Activated T-helper 17 cell treated with anti-CD3 and anti-CD28 coated beads, Interleukin-2, amount 50 U/mL, for 72 hours (primary cell): ENCODE measurements at places on chromosomes 4 and X. TPM values are rescaled to one million over a fixed set of nuclear protein-coding genes. Genes with fewer than 3 reads are reported as not detected.
A peak's percentile ranks its signal among the peaks of the same experiment; 100 is the strongest.

- no peak for ATAC-seq
Observed at GRCh38 chr4:185591679-185592141, 56.4 kb upstream of the PDLIM3 start.

Gene ADGRG2
- total RNA-seq: not detected

Gene EDA
- total RNA-seq: 2.2 TPM

Gene ADGRG4
- not detected for total RNA-seq

Gene MGARP
- total RNA-seq: not detected

DNA sequence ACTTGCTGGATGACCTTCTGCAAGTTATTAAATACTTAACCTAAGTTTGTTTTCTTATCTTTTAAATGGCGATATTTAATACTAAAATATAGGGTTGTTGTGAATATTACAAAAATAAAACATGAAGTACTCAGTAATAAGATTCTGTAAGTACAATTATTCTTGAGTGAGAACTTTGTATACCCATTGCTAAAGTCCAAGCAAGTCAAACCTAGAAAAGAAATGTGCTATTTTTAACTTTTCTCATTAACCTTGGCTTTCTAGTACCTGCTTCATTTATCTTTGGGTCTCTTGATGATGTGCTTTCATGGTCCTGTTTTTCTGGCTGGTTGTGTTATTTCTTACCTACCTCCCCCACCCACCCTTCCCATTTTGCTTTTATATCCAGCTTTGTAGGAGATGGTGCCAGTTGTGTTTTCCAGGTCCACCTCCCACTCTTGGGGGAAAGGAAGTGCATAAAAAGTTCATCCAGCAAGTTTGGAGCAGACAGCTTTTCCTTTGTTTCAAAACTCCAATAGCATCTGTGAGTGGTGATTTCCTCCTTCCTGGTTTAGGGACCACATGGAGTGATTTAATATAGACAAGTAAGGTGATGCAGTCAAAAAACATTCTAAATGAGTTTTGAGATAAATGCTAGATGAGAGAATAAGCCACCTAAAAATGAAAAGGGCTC, 7.5 kb upstream of the CXCL8 start:
- ATAC-seq: no peak

GRCh38 chr4:1566838-1567518, 117.1 kb downstream of the FAM53A start:
- no peak for ATAC-seq

- ATAC-seq: no peak
Observed at GRCh38 chrX:5474282-5474681, 754.4 kb downstream of the NLGN4X start.

DNA sequence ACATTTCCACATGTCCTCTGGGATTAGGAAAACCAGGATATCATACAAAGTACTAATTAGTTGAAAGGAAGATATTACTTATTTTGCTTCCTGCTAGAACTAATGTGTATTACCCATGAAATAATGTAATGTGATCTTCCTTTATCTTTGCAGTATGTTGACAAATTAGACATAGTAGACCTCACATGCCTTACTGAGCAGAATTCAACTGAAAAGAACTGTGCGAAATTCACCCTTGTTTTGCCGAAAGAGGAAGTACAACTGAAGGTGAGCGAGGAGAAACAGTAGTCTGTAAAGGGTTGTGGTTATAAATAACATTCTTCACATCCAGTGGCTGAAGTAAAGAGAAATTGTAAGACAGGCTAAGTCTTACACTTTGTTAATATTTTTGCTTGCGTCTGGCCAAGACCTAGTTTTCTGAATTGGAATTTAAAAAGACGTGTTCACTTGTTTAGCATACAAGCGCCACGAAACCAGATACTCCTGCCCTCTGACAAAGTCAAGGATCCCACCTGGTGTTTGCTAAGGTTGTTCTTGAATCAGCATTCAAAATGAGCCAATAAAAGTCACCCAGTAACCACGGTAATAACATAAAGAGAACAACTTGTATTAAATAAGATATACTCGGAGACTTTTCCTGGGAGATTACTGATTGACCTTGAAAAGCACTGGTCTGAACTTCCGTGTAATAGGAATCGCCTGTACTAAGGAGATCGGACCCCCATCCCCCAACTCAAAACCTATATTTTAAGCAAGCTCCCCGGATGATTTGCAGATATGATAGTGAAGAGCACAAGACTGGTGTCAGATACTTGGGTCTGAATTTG, 16.9 kb downstream of the STAP1 start:
- ATAC-seq: peak; percentile 18

- no peak for ATAC-seq
Observed at GRCh38 chr4:167088115-167088514, 146.2 kb downstream of the SPOCK3 start.

Gene HELT
- total RNA-seq: not detected

Gene SRPX2
- total RNA-seq: not detected

GRCh38 chrX:21745756-21746155, 12.2 kb downstream of the SMPX start:
- ATAC-seq: no peak
